Left renal cortex interstitium (tissue), 4 donors: ENCODE measurements at places on chromosomes 3 and 15.

DNA sequence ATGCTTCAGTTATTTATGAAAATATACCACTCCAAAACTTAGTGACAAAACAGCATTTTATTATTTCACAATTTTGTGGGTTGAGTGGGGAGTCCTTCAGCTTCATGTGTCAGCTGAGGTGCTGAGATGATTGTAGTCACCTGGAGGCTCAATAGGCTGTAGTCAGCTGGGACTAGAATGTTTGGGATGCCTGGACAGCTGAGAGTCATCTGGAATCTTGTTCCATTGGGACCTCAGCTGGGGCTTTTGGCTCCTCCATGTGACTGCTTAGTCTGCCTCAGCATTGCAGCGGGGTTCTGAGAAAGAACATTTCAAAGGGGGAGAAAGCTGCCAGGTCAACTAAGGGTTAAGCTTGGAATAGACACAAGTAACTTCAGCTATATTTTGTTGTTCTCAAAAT is 13.4 kb downstream of the STT3B start:
- no peak for DNase-seq

- DNase-seq, result no peak
Measured at GRCh38 chr15:59892985-59893384, 111.1 kb upstream of the FOXB1 start.

- no peak for DNase-seq
Measured at GRCh38 chr15:38320181-38320580, 67.5 kb downstream of the SPRED1 start.

DNA sequence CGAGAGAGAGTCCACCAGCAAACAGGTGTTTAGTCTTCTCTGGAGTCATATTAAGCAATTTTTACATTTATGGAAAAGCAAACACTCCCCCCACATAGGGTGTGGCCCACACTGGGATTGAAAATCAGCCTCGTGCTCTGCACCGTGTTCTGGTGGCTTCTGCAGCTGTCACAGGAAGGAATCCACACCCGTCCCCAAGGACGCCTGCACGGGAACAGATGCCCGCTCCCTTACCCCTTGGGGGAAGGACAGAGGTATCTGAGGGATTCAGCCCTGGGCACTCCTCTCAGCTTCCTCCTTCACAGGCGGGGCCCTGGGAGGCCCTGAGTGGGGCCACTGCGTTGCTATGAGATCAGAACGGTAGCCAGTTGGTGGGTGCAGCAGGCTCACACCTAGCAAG is 27.8 kb downstream of the LIPC start:
- DNase-seq, result no peak

- DNase-seq, result no peak
Measured at GRCh38 chr15:35624881-35625280, 78.9 kb upstream of the DPH6 start.
